Fibroblast of the aortic adventitia (primary cell): ENCODE measurements at places on chromosomes 16 and 17. TPM values are rescaled to one million over a fixed set of nuclear protein-coding genes. Genes with fewer than 3 reads are reported as not detected.

GRCh38 chr17:77025781-77026180 lies 115.0 kb upstream of the SEC14L1 start:
- no peak for DNase-seq

DNA sequence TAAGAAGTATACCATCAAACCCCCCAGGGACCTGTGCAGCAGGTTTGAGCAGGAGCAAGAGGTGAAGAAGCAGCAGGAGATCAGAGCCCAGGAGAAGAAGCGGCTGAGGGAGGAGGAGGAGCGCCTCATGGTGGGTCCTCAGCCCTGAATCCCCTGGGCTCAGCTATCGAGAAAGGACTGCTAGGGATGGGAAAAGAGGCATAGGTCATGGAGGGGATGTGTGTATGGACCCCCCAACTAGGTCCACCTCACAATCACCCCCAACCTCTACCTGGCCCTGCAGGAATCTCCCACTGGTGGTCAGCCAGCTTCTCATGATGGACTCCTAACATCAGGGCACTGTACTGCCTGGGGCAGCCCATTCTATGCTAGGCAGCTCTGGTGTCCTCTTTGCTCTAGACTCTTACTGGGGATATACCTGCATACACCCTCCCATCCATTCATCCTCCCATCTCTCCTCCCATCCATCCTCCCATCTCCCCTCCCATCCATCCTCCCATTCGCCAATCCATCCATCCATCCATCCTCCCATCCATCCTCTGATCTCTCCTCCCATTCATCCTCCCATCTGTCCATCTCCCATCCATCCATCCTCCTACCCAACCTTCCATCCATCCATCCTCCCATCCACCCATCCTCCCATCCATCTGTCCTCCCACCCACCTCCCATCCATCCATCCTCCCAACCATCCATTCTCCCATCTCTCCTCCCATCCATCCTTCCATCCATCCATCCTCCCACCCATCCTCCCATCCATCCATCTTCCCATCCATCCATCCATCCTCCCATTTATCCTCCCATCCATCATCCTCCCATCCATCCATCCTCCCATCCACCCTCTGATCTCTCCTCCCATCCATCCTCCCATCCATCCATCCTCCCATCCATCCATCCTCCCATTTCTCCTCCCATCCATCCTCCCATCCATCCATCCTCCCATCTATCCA lies 10.6 kb downstream of the DRC7 start:
- DNase-seq = no peak

DNA sequence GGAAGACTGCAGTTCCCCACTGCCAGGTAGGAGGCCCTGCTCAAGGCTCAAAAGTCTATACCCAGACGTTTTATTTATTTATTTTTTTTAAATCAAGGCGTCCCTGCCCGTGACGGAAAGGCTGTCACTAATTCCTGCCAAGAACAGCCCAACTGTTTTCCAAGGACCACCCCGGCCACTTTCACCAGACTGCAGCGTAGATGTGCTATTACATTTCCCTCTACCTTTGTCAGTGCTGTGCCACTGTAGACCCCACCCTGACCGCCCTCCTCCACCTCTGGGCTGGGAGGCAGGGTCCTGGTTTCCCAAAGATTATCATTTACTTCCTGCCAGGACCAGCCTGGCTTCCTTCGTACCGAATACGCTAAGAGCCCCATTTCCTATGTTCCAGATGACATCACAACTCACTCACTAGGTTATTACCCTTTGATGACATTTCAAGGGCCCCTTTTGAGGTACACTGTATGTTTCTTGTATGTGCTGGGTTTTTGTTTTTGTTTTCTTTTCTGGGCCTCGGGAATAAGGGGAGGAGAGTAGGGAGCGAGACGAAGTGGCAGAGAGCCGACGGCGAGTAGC lies 6.3 kb upstream of the RNF227 start:
- no peak for DNase-seq

GRCh38 chr17:17536702-17537101 lies 40.5 kb upstream of the RASD1 start:
- DNase-seq = no peak

- DNase-seq = no peak
Observed at GRCh38 chr16:79869304-79870015, 268.9 kb upstream of the MAF start.

DNA sequence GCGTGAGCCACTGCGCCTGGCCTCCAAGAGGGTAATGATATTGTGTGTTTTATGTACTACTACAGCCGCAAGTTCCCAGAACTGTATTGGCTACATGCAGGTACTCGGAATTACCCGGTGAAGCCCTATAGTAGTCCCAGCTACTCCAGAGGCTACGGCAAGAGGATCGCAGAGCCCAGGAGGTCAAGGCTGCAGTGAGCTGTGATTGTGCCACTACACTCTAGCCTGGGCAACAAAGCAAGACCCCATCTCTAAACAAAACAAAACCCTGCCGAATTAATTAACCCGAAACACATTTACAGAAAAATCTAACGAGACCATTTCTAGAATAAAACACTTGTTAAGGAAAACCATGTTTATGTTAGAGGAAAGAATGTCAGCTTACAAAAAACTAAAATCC lies 2.2 kb upstream of the USP22 start:
- no peak for DNase-seq

DNA sequence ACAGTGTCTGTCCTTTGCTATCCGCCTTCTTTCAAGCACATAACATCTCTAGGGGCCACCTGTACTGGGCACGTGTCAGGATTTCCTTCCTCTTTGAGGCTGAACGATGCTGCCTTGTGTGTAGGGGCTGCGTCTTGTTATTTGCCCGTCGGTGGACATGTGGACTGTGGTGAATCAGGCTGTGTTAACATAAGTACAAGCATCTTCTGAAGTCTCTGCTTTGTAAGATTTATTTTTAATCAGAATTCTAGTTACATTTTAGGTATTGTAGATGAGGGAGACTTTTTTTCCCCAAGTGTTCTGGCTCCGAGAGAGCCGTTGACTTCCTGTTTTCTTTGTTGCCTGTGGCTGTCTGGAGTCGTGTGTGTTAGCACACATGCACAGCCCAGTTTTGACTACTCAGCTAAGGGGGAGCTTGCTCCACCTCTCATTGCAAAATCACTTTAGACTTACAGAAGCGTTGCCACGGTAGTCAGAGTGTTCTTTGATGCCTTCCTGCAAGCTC lies 26.1 kb downstream of the SPG7 start:
- DNase-seq = no peak

DNA sequence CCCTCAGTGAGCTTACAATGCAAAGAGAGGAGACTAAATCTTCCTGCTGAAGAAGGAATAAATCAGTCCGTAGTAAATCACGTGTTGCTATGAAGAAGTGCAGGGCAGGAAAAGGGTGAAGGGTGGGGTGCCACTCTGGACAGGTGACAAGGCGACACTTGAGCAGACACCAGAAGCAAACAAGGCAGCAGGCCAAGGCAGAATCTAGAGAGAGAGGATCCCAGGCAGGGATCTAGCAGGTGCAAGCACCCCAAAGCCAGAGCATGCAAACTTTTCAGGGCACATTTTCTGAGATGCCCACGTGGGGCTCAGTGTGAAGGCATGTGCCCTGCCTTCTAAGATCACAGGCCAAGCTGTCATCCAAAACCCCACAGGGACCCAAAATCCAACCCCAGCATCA lies 193.3 kb downstream of the ZNF423 start:
- no peak for DNase-seq

CLEC18C gene
- 0.09 and 0.90 TPM in 2 replicates for total RNA-seq

KRT33A gene
- not detected in 2 replicates for total RNA-seq

CXCL16 gene
- total RNA-seq = 2.6 TPM in 2 replicates

SKAP1 gene
- not detected in 2 replicates for total RNA-seq
